ENCODE measurements at places on chromosomes 3 and 15. TPM values are rescaled to one million over a fixed set of nuclear protein-coding genes. Genes with fewer than 3 reads are reported as not detected.

GRCh38 chr3:56810577-56811545 lies 9.1 kb upstream of the ARHGEF3 start:
- no peaks in the 10 kb centered on the region for H3K27me3 ChIP-seq
- no peak overlapping the region for H3K4me3 ChIP-seq
- no peak overlapping the region for H3K27ac ChIP-seq
- no peak for DNase-seq
- peaks cover 21% of the 10 kb centered on the region for H3K4me1 ChIP-seq
- H3K36me3 ChIP-seq, result no peaks in the 10 kb centered on the region

- H3K27ac ChIP-seq, result no peak overlapping the region
- H3K4me1 ChIP-seq, result peaks cover 7% of the 10 kb centered on the region
- DNase-seq, result no peak
Measured at GRCh38 chr3:158488670-158489069, 82.3 kb upstream of the MLF1 start.

DNA sequence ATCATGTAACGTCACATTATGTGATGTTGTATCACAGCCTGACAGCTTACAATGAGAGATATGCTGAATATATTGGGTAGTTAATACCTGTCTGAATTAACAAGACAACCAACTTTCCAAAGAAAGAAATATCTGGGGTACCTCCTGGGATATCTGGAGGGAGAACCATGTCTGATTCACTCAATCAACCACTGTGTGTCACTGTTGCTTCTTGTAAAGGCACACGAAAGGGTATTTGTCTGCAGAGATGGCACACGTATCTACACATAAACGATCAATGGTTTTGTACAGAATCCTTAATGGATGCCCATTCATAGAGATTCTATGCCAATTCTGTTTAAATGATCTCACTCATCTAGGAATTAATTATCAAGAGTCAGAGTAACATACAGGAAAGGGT lies 252.1 kb upstream of the TMCO5A start:
- no peak overlapping the region for H3K4me3 ChIP-seq
- no peaks in the 10 kb centered on the region for H3K36me3 ChIP-seq
- no peak for DNase-seq

GRCh38 chr15:85858586-85859375 lies 64.1 kb upstream of the KLHL25 start:
- H3K27me3 ChIP-seq, result peaks cover 67% of the 10 kb centered on the region
- H3K36me3 ChIP-seq, result no peaks in the 10 kb centered on the region
- H3K4me3 ChIP-seq, result no peak overlapping the region
- H3K27ac ChIP-seq, result no peak overlapping the region

- no peaks in the 10 kb centered on the region for H3K36me3 ChIP-seq
- DNase-seq, result no peak
- no peak overlapping the region for H3K4me3 ChIP-seq
- H3K4me1 ChIP-seq, result peaks cover 26% of the 10 kb centered on the region
- peaks cover 76% of the 10 kb centered on the region for H3K27me3 ChIP-seq
- no peak overlapping the region for H3K27ac ChIP-seq
Measured at GRCh38 chr15:28101201-28101600, 2.1 kb upstream of the OCA2 start.

- H3K4me1 ChIP-seq, result peaks cover 70% of the 10 kb centered on the region
- H3K4me3 ChIP-seq, result peak overlapping the region; percentile 97
- DNase-seq, result no peak
- H3K27me3 ChIP-seq, result no peaks in the 10 kb centered on the region
- H3K27ac ChIP-seq, result no peak overlapping the region
- peaks cover 12% of the 10 kb centered on the region for H3K36me3 ChIP-seq
Measured at GRCh38 chr15:100601163-100601562, 821 bp downstream of the LINS1 start.

GRCh38 chr3:56966104-56966503 lies 94.4 kb upstream of the SPATA12 start:
- H3K36me3 ChIP-seq, result no peaks in the 10 kb centered on the region
- H3K4me1 ChIP-seq, result no peaks in the 10 kb centered on the region
- no peak overlapping the region for H3K4me3 ChIP-seq
- no peak overlapping the region for H3K27ac ChIP-seq

GRCh38 chr15:50753463-50753862 lies 12.0 kb downstream of the SPPL2A start:
- peaks cover 3% of the 10 kb centered on the region for H3K36me3 ChIP-seq
- peaks cover 54% of the 10 kb centered on the region for H3K4me1 ChIP-seq
- H3K4me3 ChIP-seq, result no peak overlapping the region
- H3K27me3 ChIP-seq, result no peaks in the 10 kb centered on the region

- no peak for DNase-seq
- H3K4me1 ChIP-seq, result peaks cover 41% of the 10 kb centered on the region
- H3K27me3 ChIP-seq, result no peaks in the 10 kb centered on the region
- no peak overlapping the region for H3K4me3 ChIP-seq
Measured at GRCh38 chr3:172648747-172649146, 62.1 kb downstream of the NCEH1 start.

GRCh38 chr3:158313338-158313927 lies 203.5 kb downstream of the RSRC1 start:
- no peaks in the 10 kb centered on the region for H3K27me3 ChIP-seq
- no peak for DNase-seq
- no peaks in the 10 kb centered on the region for H3K4me1 ChIP-seq
- no peak overlapping the region for H3K27ac ChIP-seq

DNA sequence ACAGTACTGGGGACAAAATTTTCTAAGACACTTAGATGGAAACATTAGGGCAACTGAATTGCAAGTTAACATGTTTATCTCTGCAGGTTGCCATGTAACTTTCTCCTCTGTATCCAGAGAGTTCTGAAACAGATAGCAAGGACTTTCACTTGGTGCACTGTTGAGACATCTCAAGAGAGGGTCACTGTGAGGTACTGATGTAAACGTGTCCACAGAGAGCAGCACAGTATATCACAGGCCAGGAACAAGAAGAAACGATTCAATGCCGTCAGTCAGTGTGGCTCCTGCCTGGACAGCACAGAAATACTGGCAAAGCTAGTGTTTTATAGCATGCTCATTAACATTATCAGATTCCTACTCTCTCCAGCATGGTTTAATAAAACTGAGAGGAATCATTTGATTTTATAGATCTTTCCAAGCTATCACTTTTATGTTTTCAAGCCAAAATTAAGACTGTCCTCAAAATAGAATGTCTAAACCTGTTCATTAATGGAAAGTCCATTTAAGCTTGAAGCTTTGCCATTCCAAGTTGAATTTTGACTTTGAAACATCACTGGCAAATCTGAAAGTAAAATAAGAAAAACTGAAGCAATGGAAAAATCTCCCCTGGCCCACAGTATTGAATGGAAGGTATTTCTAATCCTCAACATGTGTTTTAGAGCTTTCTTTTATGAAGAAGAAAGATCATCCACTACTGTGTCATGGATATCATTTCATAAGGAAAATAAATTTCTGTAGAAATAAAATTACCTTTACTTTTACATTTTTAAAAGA lies 102.7 kb downstream of the IMPG2 start:
- no peaks in the 10 kb centered on the region for H3K27me3 ChIP-seq
- no peak overlapping the region for H3K4me3 ChIP-seq
- H3K36me3 ChIP-seq, result no peaks in the 10 kb centered on the region
- no peak for DNase-seq
- H3K4me1 ChIP-seq, result peaks cover 6% of the 10 kb centered on the region

- peaks cover 35% of the 10 kb centered on the region for H3K4me1 ChIP-seq
- H3K36me3 ChIP-seq, result no peaks in the 10 kb centered on the region
- DNase-seq, result no peak
- H3K27ac ChIP-seq, result peak overlapping the region; percentile 51
- no peak overlapping the region for H3K4me3 ChIP-seq
Measured at GRCh38 chr3:141063831-141064230, 12.7 kb downstream of the SPSB4 start.

- H3K4me1 ChIP-seq, result no peaks in the 10 kb centered on the region
- no peak overlapping the region for H3K27ac ChIP-seq
- H3K36me3 ChIP-seq, result no peaks in the 10 kb centered on the region
- no peak overlapping the region for H3K4me3 ChIP-seq
- peaks cover 28% of the 10 kb centered on the region for H3K27me3 ChIP-seq
Measured at GRCh38 chr15:27679731-27680471, 419.2 kb downstream of the OCA2 start.

- H3K4me1 ChIP-seq, result peaks cover 29% of the 10 kb centered on the region
- no peaks in the 10 kb centered on the region for H3K36me3 ChIP-seq
- H3K27me3 ChIP-seq, result no peaks in the 10 kb centered on the region
- peak overlapping the region; percentile 71 for H3K4me3 ChIP-seq
Measured at GRCh38 chr15:62068071-62068809, 1.5 kb downstream of the C2CD4A start.

The EHHADH gene
- total RNA-seq, result 20.1 TPM

The MAP1A gene
- 56.0 TPM for total RNA-seq

The EFCC1 gene
- 1.5 TPM for total RNA-seq

The NEK10 gene
- total RNA-seq, result 11.5 TPM

The ZNF662 gene
- 2.7 TPM for total RNA-seq

The EFCAB12 gene
- not detected for total RNA-seq

The KBTBD13 gene
- 5.2 TPM for total RNA-seq

The TXNRD3 gene
- 4.1 TPM for total RNA-seq

The RABL3 gene
- total RNA-seq, result 19.7 TPM

The CCR9 gene
- total RNA-seq, result not detected
